Left lobe of liver (tissue), 2 donors: ENCODE measurements at places on chromosomes 13 and 19. TPM values are rescaled to one million over a fixed set of nuclear protein-coding genes. Genes with fewer than 3 reads are reported as not detected.

ZNF536 gene
- not detected for total RNA-seq

- no peak for DNase-seq
Observed at GRCh38 chr13:24842549-24843274, 78.7 kb downstream of the RNF17 start.

MAG gene
- total RNA-seq: 0.81 TPM

- no peak for DNase-seq
Observed at GRCh38 chr13:51101636-51102235, 9.3 kb downstream of the C13orf42 start.

SLC46A3 gene
- total RNA-seq: 39.2 TPM

DNA sequence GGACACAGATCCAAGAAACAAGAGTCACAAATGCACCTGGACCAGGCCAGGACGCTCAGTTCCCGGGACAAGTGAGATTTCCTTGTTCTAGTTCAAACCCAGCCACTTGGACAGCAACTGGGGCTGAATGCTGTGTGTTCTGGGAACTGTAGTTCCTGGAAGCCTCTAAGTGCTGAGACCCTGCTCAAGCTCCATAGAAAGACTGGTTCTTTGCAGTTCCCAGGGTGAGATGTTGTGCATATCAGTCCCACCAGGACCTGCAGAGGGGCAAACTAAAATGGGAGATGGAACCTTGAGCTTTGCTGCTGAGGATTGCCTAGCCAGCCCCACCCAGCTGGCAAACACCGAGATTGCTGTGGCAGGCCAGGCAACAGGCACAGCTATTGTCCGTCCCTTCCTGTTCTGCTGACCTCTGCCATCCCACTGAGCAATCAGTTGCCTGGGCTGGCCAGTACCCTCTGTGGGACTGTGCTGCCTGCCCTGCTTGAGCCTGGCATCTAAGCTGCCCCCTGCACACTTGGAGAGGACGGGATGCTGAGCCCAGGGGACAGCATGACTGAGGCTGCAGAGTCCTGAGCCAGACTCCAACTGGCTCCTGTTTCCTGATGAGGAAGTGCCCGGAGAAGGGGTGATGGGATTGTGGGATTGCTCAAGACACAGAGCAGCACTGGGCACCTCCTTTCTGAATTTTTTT, 1.4 kb upstream of the GIPC1 start:
- peak; percentile 74 for DNase-seq

GRCh38 chr19:27751044-27751391, 1461.9 kb downstream of the UQCRFS1 start:
- DNase-seq: no peak

ETV2 gene
- 0.48 TPM for total RNA-seq

DNA sequence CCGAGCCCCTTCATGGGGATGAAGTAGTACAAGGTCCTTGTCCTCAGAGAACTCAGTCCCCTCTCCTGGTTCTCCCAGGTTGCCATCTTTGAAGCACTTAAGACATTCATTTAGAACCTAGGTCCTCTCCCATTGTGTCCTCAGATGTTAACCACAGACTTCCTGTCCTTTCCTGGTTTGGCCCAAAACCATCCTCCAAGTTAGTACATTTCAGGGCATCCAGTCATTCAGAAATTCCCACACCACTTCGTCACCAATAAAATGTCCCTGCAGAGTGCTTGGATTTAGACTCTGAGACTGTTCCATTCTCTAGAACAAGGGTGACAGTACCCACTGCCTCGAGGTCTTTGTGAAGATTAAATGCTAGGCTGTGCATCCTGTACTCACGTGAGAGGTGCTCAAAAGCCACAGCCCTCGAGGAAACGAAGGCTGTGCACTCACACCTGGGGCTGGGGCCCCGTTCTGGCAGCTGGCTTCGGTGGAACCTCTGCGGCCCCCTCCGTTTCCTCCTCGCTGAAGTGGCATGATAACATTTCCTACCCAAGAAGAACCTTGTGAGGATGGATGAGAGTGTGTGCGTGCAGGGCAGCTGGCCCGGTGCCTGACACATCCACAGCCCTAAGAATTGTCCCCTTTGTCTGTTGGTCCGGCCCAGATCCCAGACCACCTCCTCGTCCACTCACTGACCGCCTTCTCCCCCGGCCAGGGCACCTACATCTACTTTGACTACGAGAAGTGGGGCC, 4.7 kb downstream of the LENG1 start:
- DNase-seq: no peak

- no peak for DNase-seq
Observed at GRCh38 chr13:31764556-31764955, 25.2 kb downstream of the RXFP2 start.

DNA sequence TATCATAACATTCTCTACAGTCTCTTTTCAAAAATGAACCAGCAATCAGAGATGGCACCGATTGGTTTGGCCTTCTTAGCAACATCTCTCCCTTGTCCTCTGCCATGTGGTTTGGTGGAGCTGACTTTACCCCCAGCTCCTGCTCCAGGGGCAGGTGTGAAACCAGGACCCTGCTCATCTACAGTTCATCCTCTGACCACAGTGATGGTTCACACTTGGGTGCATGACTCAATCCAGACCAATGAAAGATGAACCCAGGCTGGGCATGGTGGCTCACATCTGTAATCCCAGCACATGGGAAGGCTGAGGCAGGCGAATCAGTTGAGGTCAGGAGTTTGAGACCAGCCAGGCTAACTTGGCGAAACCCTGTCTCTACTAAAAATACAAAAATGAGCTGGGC, 33.6 kb upstream of the FFAR2 start:
- no peak for DNase-seq
